Skin of body (tissue), 3 donors: ENCODE measurements at places on chromosomes 6 and 20.

DNA sequence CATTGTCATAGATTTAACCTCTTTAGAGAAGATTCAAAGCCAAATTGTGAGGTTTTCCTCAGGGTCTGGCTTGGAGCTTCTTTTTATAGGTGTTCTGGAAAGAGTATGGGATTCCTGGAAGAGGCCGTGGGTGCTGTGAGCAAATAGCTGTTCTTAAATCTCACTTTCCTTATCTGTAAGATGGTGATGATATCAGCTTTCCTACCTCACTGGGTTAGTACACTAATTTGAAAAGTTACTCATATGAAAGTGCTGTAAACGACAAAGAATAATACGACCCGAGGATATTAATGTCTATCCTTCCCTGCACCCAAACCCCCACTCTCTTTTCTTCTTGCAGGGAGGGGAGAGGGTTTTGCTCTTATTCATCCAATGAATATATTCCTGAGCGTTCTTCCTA, 116.9 kb upstream of the ENPP5 start:
- DNase-seq, result no peak

DNA sequence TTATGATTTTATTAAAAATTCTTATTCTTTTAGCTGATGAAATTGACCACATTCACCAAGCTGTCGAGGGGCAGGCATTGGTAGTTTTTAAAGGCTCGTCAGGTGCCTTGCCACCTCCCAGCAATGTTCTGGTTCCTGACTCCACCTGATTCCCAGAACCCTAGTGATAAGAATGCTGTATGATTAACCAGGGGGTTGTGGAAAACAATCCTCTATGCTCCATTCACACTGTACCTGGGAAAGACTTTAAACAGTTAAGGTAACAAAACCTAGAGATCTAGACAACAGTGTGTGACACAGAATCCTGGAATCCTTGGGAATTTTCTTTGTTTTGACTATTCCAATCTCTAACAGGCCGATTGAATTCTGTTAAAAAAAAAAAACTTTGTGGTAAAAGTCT, 165.7 kb upstream of the OLIG3 start:
- DNase-seq, result no peak

GRCh38 chr6:152859225-152859624, 108.6 kb downstream of the VIP start:
- no peak for DNase-seq

- DNase-seq, result no peak
These were observed 330.5 kb downstream of the TFAP2A start for GRCh38 chr6:10084111-10084986.

- DNase-seq, result no peak
These were observed 4.1 kb upstream of the TBC1D32 start for GRCh38 chr6:121338366-121338765.

DNA sequence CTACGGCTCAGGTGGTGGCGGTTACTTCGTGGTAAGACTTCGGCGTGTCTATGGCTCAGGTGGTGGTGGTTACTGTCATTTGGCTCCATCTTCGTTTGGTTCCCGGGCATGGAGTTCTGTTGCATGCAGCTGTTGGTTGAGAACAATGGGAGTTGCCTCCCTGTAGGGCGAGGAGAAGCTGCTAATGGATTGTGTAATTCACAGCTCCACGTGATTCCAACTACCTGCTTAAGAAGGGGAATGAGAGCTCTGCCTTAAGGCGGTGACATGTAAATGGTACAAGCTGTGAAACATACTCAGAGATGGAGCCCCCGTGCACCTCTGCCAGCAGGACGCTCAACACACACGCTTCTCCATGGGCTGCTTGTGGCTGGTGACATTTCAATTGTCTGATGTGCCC, 12.4 kb upstream of the DACT2 start:
- DNase-seq, result no peak

DNA sequence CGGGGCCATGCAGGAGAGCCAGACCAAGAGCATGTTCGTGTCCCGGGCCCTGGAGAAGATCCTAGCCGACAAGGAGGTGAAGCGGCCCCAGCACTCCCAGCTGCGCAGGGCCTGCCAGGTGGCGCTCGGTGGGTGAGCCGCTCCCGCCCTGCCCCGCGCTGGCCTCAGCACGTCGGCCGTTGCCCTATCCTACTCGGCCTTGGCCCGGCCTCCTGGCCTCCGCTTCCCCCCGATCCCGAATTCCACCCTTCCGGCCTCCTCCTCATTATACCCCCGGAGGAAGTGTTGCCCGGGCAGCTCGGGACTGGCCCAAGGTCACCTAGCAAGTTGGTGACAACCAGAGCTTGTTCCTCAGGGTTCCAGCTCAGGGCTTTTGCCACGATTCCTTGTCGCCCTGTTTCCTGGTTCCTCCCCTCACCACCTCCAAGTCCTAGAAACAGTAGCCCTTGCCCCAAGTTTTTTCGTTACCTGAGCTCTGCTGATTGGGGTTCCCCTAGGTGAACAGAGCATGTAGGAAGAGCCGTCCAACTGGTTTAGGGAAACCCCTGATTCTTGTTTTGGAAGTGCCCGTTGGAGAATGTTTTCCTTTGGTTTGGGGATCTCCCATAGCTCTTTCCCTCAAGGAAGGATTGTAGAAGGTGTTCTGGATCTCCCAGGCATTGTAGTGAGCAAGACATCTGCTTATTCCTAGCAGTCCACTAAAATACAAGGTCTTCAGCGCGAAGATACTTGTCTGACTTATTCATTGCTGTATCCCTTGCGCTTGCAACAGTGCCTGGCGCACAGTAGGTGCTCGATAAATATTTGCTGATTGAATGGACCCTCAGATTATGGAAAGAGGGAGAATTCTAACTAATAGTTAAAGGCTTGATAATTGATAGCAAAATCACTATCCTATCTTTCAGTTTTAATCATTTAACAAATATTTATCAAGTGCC, 641 bp downstream of the ARFGEF2 start:
- no peak for DNase-seq

DNA sequence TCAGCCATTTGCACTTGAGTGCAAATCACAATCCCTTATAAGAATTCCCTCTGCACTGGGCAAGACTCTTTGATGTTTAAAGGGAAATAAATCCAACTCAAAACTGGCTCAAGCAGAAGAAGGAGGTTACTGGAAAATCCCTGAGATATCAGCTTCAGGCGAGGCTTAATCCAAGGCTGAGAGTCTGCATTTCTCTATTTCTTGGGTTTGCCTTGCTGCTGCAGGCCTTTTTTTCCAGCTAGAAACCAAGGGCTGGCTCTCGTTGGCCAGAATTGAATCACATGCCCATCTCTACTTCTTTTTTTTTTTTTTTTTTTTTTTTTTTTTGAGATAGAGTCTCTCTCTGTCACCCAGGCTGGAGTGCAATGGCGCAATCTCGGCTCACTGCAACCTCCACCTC, 11.7 kb downstream of the HCK start:
- no peak for DNase-seq

DNA sequence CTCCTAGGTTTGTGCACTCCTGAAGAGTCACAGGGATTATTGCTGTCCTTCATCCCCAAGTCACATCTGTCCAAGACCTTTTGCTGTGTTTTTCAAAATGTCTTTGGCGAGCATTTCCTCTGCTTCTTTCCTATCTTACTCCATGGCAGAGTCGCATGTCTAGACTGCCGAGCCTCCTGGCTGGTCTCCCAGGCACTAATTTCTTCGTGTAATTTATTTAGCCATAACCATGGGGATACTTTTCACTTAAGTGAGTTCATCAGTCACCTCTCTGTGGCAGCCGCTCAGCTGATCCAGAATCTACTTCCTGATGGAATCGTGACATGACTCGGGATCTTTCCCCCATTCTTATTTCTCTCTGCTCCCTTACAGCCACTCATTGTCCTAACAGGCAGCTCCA, 25.8 kb downstream of the ADGRF5 start:
- DNase-seq, result no peak

DNA sequence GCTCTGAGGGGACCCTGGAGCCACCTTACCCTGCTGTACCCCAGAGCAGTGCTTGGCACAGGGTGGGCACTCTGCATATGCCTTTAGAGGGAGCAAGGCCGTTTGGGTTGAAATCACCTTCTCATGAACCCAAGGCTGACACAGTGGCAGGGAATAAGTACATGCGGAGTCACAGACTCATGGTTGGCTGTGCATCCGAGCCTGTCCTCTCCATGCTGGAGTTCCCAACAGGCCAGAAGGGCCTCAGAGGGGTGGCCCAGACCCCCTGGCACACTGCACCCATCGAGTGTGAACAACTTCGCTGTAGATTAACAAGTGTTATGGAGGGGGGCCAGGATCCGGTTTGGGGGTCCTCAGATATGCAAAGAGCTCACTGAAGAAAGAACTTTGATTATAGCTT, 21.0 kb upstream of the IRF4 start:
- DNase-seq, result no peak

GRCh38 chr6:53287336-53288225, 61.2 kb downstream of the ELOVL5 start:
- DNase-seq, result no peak
